GM13976 (cell line): ENCODE measurements at places on chromosomes 2 and 18.

DNA sequence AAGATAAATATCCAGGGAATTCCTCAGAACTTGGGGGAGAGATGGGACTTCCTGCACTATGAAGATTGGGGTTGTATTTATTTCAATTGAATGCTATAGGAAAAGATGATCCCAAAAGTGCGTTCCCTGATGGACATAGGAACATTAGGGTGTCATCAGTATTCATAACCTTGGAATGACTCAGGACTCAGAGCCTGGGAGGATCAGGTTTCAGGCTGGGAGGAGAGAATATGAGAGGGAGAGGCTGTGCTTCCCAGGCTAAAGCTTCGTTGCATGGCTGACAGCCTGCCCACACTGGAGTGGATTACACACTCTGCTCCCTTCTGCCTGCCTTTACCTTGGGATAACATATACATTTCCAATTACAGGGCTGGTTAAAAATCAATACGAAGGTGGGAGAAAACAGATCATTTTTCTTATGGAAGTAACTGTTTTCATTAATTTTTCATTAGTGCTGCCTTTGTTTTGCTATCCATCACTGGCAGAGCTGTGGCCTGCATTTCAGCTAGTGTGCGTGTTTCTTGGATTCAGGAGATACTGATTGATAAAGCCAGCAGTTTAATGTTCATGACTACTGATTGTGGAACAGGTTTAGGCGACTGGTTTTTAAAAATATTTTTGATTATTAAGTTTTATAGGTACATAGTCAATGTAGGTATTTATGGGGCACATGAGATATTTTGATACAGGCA, 118.7 kb downstream of the KCTD1 start:
- no peak for DNase-seq

DNA sequence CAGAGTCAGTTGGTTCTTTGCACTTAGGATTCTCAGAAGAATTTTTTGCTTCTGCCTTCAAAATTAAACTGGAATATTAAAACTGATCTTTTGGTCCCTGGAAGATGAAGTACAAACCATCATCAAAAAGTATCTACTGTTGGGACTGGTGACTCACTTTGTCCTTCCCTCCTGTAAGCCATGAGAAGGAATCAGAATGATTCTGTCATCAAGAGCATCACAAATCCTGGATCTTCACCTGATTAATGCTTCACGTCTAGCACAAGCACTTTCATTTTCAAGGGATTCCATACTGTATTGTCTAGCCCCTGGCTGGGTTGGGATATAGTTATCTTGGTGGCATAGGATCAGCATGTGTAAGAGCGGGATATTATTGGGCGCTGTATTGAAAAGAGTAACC, 69.3 kb upstream of the CYP1B1 start:
- no peak for DNase-seq

DNA sequence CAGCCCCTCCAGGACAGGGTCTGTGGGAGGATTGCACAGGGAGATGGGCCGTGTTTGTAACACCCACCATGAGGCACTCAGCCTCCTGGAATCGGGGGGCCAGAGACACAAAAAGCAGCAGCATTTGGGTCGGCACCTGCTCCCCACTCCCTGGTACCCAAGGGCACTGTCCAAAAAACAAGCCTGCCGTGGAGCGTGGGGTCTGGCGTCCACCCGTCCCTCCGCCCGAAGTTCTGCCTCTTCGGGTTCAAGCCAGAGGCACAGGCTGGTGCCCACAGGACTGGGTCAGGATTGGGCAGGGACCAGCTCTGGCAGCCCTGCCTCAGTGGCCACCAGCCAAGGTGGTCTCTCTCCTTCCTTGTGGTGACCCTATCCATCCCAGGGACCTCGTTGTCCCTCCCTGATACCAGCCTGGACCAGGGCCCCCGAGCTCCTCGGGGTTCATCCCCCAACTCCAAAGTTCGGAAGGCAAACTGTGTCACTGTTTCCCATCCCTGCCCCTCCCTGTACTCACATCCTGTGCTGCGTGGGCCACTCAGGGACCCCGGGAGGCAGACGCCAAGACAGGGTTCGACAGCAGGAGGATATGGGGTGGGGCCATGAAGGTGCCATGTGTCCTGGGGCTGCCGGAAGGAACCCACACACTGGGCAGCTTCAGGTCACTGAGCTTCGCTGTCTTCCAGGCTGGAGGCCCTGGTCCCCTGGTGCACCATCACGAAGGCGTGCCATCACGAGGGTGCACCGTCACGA, 126.0 kb upstream of the HDAC4 start:
- DNase-seq, result no peak

GRCh38 chr18:46723856-46724415, 32.9 kb downstream of the ST8SIA5 start:
- no peak for DNase-seq

GRCh38 chr18:58044370-58045241, 580 bp downstream of the NEDD4L start:
- peak; percentile 72 for DNase-seq

DNA sequence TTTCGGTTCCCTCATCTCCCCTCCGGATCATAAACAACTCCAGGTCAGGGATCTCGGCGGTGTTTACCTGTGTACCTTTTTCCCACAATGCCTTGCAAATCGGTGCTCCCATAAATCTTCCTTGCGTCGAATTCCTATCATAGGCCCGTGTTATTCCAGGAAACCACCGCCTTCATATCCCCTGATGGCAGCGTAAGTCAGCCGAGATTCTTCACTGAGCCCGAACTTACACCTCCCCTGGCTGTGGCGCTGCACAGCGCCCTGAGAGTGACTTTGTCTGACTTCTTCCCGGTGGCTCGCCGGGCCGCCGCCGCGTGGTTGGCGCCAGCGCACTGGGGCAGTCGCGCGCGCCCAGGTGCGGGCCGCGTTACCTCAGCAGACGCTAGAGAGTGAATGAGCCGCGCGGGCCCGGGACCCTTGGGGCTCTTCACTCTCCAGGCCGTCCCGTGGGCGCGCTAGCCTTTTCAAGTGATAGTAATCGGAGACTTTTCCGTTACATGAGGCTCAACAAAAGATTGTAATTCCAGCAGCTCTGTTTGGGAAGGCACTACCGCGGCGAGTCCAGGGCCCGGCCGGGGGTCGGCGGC, 101.6 kb downstream of the SPTBN1 start:
- DNase-seq, result peak; percentile 62

DNA sequence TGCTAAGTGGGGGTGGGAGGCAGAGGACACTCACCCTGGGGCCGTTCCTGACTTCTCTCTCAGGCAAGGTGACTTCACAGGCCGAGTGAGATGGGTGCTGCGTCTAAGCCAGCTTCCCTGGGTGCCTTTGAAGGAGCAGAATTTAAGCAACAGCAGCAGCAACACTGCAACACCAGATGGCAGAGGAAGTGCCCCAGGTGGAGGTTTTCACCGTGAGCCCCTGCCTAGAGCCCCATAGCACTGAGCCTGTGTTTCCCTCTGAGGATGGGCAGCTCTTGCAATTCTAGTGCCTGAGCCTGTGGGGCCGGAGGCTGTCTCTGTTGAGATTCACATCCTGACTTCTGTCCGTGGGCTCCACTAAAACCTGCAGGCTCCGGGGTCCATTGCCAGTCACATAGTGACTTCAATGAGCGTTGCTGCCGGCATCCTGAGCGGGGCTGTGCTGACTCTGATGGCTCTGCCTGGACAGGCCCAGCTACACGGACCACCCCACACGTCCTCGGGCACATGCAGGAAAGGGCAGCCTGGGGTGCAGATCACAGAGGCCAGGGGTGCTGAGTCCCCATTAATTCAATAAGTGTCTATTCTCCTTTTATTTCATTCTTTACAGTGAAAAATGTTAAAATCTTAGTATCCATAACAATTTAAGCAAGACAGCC, 218.8 kb downstream of the SNTG2 start:
- no peak for DNase-seq

DNA sequence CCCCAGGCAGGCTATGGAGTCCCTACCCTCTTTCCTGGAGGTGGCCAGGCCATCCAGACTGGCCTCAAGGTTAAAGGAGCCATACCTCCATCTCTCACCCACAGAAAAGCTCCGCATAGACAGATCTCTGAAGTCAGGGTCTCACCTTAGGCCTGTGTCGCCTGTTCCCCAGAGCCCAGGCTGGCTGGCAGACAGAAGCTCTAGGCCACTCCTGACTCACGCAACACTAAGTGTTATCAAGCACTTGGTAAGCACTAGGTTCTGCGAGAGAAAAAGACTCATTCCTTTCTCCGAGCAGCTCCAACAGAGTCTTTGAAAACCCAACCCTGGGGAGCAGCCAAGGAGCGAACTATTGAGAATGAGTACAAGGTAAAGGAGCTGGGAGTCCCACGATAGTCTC, 6.1 kb downstream of the SMAD7 start:
- DNase-seq, result no peak

DNA sequence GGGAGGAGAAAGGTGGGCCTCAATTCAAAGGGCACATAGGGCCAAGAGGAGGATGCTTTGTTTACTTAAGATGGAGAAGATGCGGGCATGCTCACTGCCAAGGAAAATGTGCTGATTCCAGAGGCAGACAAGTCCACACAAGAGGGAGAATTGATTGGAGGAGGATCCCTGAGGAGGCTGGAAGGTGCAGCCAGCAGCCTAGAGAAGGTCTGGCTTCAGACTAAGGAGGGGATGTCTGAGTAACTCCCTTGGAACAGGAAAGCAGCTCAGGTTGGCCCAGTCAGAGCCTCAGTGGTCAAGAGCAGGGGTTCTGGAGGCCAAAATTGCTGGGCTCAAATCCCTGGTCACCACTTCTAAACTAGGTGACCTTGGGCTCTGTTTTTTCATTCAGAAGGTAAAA, 265.5 kb upstream of the NCKAP5 start:
- no peak for DNase-seq

DNA sequence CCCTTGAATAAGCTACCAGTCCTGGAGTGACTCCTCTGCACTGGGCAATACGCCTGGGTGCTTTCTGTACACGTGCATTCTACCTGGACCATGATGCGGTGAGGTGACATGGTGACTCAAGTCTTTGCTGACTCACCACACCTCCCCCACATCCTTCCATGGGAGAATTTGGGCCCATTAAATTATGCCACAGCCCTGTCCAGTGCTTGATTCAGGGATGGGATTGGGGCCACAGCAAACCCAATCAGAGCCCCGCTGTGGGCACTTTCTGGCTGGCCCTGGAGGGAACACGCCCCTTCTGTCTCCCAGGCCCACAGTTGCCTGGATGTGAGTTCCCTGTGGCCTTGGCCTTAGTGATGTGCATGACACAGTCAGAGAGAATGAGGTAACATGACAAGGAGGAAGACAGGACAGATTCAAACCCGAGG, 86.9 kb downstream of the LRRC30 start:
- no peak for DNase-seq

- DNase-seq, result no peak
Measured at GRCh38 chr2:120826716-120827410, 91.2 kb downstream of the GLI2 start.

DNA sequence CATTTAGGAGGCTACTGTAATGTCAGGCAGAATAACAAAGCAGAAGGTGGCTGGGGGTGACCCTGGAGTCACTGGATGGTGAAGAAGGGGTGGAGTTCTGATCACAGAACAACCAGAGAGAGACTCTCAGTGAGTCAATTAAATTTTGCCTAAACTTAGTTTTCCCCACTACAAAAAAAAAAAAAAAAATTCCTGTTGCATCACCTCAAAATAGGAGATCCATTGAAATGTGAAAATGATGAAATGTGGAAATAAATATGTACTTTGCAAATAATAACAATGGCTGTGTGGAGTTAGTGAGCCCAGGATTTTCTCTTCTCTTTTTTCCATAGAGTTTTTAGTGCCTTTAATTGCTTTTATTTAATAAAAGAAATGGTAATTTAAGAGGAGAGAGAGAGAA, 165.5 kb downstream of the GFPT1 start:
- DNase-seq, result no peak

GRCh38 chr2:178484245-178485041, 4.2 kb downstream of the PLEKHA3 start:
- DNase-seq, result no peak

DNA sequence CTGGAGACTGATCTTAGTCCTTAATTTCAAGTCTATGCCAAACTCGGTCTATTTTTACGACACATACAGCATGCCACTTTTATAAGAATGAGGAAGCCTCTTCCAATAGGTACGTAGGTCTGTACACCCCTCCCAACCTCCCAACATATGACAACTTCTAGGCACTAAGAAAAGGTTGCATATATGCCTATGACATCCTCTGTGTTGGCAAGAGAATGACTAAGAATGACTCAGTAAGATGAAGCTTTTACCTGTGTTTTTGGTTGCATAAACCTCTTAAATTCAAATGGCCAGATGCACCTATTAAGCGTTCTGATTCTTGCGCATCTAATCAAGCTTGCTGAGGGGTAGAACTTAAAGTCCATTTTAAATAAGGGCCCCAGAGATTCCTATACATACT, 586.4 kb upstream of the ZEB2 start:
- DNase-seq, result no peak

DNA sequence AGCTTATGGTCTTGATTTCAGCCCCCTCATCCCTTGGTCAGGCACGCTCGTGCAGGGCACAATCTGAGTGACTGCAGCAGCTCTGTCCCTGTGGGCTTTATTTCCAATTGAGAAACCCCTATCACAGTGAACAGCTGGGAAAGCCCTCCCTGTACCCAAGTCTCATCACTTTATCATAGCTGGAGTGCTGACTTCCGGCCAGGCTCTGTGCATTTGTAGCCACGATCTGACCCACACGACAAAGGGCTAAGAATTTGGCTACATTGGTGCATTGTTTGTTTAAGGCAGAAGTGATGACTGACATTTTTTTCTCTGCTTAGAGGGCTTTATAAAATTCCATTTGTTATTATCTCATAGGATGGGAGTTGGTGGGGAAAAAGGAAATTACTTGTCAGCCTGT, 184.4 kb downstream of the KCNS3 start:
- DNase-seq, result no peak

DNA sequence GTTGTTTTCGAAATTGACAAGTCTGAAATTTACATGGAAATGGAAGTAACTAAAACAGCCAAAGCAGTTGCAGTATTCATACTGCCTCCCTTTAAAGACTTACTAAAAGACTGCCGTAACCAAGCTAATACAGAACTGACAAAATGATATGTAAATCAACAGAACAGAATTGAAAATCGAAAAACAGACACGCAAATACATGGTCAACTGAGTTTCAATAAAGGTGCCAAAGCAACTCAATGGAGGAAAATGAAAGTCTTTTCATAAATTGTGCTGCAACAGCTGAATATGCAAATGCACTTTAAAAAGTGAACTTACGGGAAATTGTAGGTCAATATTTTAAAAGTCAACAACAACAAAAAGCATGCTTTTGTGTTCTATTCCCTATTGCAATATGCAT, 34.2 kb downstream of the TMEM131 start:
- no peak for DNase-seq

- no peak for DNase-seq
Measured at GRCh38 chr2:175039031-175039430, 33.9 kb upstream of the CHN1 start.

- DNase-seq, result no peak
Measured at GRCh38 chr2:45067859-45068570, 58.8 kb upstream of the SIX2 start.

GRCh38 chr2:197107291-197108269, 181.1 kb upstream of the PGAP1 start:
- DNase-seq, result no peak

GRCh38 chr2:216780843-216781242, 79.0 kb downstream of the TNP1 start:
- DNase-seq, result no peak

DNA sequence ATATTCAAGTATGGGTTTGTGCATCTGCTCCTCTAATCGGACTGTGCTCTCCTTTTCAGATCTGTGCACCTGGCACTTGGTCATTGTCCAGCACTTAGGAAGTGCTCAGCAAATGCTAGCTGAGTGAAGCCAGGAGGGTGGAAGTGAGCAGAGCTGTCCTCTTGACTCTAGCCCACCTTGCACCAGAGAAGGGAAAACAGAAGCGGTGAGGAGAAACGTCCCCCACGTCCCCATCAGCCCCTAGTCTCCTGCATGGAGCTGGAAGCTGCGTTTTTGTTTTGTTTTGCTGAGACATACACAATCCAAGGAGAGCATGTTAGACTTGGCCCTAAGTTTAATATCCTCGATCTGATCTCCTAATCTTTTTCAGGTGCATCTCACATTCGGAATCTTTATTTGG, 73.6 kb downstream of the EN1 start:
- DNase-seq, result no peak
